Right cardiac atrium (tissue), 5 donors: ENCODE measurements at places on chromosomes 4 and X. TPM values are rescaled to one million over a fixed set of nuclear protein-coding genes. Genes with fewer than 3 reads are reported as not detected.

GRCh38 chr4:91497892-91498291 lies 805.9 kb upstream of the GRID2 start:
- no peak for DNase-seq

DNA sequence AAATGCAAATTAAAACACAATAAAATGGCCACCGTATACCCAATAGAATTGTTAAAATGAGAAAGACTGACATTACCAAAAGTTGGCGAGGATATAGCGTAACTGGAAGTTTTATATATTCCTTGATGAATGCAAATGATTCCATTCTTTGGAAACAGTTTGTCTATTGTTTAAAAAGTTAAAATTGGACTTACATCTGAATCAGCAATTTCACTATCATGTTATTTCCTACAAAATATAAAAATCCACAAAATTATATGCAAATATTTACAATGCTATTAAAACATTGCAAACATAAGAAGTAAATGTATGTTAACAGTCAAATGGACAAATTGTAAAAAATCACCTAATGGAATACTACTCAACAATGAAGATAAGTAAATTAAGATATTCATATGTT lies 852.2 kb upstream of the NDST4 start:
- DNase-seq = no peak

The ZBTB33 gene
- total RNA-seq = 7.7 TPM

The PCDH10 gene
- total RNA-seq = 1.4 TPM

The ARHGAP6 gene
- 2.5 TPM for total RNA-seq

DNA sequence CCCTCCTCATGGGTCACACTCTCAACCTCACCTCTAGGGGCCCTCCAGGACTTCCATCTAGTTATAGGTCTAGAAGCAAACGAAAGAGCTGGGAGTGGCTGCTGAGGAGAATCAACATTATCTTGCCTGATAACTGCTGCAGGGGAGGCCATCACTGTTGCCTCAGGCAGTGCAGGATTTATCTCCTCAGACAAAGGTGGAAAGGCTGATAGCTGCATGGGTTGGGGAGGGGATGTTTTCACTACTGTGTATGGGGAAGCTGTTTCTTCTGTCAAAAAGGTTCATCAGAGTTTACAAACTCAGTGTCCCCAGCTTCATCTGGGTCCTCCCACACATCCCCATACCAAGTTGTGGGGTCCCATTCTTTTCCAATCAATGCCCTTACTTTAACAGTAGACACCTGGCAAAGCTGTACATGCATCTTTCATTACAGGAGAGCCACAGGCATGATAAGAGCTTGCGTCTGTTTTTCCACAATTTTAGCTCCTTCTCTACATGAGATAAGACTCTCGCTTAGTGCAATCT lies 17.6 kb upstream of the PRDM8 start:
- DNase-seq = no peak

The USP26 gene
- not detected for total RNA-seq

The MEPE gene
- not detected for total RNA-seq

The RASL11B gene
- 12.7 TPM for total RNA-seq

DNA sequence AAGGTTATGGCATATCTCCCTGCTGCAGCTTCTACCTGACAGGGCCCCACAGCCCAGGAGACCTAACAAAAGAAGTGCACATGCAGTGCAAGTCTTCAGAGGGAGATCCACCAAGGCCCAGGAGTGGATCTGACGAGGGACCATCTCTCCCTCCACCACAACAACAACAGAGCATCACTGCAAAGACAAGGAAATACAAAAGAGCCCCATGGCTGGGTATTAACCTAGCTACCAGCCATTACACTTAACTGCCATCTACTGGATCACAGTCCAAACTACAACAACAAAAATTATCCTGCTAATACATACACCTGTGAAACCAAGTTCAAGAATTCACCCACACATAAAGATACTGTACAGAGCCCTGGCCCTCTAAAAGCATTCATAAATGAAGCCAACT lies 280.2 kb upstream of the SLC7A11 start:
- DNase-seq = no peak

DNA sequence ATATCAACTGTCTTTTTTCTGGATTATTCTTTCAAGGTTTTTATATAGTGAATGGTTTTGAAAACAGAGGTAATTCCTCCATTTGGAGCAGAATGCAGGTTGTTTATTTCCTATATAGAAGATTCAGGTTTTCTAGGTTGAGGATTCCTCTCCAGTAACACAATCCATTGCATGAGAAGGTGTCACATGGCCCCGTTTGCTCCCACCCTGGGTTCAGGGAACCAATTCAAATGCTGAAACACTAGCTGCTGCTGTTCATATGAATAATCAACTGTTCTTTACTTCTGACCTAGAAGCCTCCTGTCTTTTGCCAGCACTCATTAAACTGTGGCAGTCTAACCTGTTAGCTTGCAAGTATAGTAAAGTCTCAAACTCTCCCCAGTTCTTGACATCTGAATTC lies 1316.9 kb upstream of the TENM3 start:
- DNase-seq = no peak

The PPP2R2C gene
- total RNA-seq = 7.2 TPM

- no peak for DNase-seq
Measured at GRCh38 chrX:143988356-143988755, 104.5 kb downstream of the UBE2NL start.
